AML-193 (cell line): ENCODE measurements at places on chromosomes 16 and 17.

DNA sequence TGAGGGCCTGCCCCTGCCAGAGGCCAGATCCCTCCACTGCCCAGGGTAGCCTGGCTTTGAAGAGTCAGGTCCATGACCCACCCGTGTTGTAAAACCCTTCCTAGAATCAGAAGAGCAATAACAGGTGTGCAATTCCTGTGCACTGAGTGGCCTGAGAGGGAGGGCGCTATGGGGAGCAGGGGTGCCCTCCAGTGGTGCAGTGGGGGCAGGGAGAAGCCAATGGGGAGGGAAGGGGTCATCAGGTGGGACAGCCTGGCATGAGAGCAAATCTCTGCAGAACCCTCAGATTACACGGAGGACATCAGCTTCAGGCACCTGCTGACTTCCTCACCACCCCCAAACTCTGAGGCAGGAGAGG, 72.9 kb upstream of the ZNF469 start:
- no peak for DNase-seq

DNA sequence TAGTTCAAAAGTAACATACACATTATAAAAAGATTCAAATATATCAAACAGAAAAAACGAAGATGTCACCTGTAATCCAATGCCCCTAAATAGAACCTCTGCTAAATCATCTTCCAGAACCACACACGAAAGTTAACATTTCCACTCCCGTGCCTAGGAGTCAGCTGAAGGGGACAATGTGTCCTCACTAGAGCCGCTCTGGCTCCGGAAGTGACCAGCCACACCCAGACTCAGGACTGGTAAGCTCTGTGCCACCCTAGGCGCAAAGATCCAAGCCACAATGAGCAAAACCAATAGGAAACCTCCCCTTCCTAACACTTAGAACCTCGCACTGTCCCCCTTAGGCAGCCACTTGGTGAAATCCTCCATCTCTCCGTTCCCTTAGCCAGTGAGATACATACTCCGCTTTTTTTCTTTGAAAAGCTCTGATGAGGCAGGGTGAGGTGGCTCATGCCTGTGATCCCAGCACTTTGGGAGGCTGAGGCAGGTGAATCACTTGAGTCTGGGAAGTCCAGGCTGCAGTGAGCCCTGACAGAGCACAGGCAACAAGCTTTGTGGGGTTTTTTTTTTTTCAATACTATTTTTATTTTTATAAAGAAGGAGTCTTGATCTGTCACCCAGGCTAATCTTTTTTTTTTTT, 11.8 kb downstream of the CTRB1 start:
- DNase-seq, result no peak

DNA sequence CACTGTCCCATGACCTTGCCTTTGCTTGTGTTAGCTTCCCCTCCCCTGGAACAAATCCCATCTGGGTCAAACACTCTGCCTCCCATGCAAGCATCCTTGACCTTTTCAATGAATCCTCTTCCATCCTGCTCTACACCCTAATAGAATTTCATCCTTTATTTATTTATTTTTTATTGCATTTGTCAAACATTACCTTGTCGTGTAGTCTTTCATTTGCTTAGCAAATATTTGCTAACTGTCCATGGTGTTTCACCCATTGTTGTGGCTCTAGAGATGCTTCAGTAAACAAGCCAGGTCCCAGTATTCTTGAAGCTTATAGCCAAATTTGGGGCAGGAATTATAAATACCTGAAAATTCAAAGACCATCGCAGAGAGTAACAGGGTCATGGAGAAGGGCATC, 51.0 kb upstream of the MRTFB start:
- DNase-seq, result no peak

GRCh38 chr17:6245301-6246177, 175.4 kb downstream of the WSCD1 start:
- DNase-seq, result no peak

DNA sequence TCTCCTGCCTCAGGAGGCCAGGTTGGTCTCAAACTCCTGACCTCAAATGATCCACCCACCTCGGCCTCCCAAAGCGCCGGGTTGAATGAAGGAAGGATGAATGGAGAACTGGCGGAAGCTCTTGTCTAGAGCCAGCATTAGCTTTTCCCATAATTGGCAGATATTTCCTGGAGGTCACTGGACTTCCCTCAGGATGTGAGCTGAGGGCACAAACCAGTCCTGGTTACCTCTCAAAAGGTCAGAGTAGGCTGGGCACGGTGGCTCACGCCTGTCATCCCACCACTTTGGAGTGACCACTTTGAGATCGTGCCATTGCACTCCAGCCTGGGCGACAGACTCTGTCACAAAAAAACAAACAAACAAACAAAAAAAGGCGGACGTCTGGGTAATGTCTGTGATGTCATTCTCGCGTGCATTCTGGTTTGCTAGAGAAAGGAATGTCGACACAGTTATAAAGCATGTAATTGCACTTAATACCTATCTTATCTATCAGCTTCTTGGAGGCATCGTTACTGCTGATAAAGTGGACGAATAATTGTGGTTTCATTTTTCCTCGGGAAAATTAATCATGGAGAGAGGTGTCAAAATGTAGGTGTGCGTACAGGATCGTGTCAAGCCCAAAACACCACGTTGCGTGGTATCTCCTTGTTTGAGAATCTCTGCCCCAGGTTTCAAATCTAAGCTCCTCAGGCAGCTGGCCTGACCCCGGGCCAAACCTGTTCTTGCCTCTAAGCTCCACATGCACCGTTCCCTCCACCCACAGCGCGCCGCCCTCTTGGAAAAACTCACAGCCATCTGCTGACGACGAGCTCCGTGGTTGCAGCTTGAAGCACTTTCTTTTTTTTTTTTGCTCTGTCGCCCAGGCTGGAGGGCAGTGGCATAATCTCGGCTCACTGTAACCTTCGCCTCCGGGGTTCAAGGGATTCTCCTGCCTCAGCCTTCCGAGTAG, 6.4 kb upstream of the CRK start:
- no peak for DNase-seq

GRCh38 chr16:2777903-2778629, 986 bp upstream of the ELOB start:
- no peak for DNase-seq

DNA sequence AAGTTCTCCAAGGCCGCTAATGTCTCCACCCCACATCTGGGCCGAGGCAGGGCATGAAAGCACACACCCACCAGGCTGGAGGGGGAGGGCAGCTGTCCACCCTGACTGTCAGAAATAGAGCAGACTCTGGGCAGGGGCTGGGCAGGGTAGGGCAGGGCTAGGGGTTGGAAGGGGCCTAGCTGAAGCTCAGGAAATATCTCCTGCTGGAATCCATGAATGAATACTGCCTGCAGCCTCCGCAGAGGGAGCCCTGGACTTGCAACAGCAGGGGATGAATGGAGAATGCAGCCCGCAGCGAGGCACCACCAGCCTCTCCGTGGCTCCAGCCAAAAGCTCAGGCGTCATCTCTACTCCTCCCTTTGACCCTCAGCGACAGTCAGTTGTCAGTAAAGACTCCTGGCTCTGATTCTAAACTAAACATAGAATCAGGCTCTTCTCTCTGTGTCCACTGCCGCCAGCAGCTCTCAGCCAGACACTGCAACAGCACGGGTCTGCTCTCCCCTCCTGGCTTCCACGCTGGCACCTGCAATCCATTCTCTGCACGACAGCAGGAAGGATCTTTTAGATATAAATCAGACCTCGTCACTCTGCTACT, 23.9 kb upstream of the NGFR start:
- no peak for DNase-seq

DNA sequence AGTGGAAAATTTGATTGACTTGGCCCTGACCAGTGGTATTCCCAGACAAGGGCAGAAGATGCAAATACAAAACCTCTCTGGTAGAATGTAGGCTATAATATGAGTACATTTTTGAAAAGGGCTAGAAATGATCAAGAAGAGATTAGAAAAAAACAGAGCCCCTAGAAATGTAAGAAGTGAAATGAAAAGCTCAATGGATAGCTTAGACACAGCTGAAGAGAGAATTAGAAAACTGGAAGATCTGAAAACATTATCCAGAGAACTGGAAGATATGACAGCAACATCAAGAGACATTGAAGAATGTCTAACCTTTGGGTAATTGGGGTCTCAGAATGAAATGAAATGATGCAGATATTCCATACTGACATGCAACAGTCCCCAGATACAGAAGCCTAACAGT, 105.2 kb upstream of the ZNF750 start:
- no peak for DNase-seq

- DNase-seq, result no peak
Observed at GRCh38 chr17:56146534-56146933, 6.7 kb upstream of the ANKFN1 start.

DNA sequence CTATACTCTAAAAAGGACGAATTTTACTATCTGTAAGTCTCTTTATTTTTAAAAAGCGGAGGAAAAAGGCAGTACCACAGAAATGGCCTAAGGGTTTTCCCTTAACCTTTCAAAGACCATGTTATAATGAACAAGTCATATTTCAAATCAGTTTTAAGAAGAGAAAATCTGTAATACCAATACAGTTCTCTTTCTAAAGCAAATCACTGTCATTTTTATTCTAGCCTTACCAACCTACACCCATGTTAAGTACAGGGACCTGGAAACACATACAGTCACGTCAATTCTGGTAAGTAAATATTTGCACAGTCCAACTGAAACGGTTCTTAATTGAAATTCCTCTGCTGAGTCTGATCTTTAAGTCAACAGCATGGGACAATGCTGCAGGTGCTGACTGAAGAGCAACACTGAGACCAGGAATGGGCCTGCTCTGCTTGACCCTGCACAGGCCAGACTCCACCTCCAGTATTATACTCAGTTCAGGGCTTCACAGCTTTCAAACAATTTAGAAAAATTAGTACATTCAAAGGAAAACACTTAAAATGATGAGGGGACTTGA, 20.2 kb downstream of the MBTPS1 start:
- DNase-seq, result no peak

DNA sequence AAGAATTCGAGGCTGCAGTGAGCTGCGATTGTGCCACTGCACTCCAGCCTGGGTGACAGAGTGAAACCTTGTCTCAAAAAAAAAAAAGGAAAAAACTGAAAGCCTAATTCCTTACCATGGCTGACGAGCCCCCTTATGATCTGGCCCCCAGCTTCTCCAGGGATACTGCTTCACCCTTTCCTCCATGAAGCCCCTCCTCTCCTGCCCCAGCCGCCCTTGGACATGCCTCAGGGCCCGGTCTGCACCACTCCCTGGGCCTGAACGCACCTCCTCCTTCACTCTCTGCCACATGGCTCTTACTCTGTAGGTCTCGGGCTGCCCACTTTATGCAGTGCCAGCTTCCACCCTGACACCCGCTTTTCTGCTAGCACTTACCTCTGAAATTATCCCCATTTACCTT, 65.3 kb downstream of the COG7 start:
- DNase-seq, result no peak

- DNase-seq, result no peak
Observed at GRCh38 chr17:21243516-21244303, 9.5 kb downstream of the NATD1 start.

- peak; percentile 56 for DNase-seq
Observed at GRCh38 chr17:40560592-40561293, 4.5 kb downstream of the CCR7 start.

GRCh38 chr16:8751481-8752311, 45.7 kb downstream of the TMEM186 start:
- no peak for DNase-seq

- no peak for DNase-seq
Observed at GRCh38 chr17:1562176-1562643, 382 bp downstream of the PITPNA start.

GRCh38 chr17:64984851-64985521, 65.7 kb upstream of the LRRC37A3 start:
- DNase-seq, result no peak

GRCh38 chr16:53166099-53166498, 111.3 kb downstream of the CHD9 start:
- no peak for DNase-seq

DNA sequence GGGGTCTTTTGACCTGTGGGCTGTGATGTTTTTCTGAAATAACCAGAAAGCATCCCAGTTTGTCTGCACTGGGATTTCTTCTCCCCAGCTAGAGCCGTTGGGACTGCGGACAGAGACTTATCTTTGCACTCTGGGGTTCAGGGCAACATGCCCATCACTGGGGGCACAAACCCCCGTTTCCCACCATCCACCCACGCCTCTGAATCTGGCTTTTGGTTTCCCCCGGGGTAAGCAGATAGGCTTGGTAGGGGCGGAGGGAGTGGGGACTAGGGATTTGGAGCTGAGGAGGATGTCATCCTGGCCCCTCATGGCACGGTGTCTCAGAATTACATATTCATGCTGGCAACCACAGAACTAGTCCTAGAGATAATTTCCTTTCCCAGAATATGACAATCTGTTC, 68.6 kb downstream of the CCDC182 start:
- DNase-seq, result no peak

- no peak for DNase-seq
Observed at GRCh38 chr17:77488531-77489238, 347.9 kb downstream of the SEC14L1 start.

GRCh38 chr17:81018044-81018802, 16.7 kb upstream of the BAIAP2 start:
- peak; percentile 90 for DNase-seq

GRCh38 chr17:17412326-17412725, 64.5 kb upstream of the MED9 start:
- no peak for DNase-seq

GRCh38 chr17:8869114-8869815, 1.8 kb upstream of the PIK3R6 start:
- no peak for DNase-seq

GRCh38 chr16:53895433-53895832, 191.5 kb downstream of the FTO start:
- DNase-seq, result no peak

- no peak for DNase-seq
Observed at GRCh38 chr17:58666858-58667267, 25.0 kb downstream of the TEX14 start.

DNA sequence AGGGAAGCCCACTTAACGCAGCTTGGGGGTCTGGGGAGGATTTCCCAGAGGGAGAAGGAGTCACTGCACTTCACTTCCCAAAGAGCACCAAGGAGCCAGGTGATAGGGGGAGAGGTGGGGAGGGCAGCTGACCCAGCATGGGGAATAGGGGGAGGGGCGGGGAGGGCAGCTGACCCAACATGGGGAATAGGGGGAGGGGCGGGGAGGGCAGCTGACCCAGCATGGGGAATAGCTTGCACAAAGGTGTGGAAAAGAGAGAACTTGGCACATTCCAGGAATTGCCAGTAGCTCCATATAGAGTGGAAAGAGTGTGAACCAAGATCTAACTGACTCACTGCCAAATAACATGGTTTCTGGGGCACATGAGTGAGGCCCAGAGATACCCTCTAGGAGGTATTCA, 110.3 kb downstream of the CCT6B start:
- DNase-seq, result no peak

- no peak for DNase-seq
Observed at GRCh38 chr16:59295993-59296736, 562.0 kb upstream of the GOT2 start.

- no peak for DNase-seq
Observed at GRCh38 chr16:69886726-69887125, 64.4 kb upstream of the CLEC18A start.
